ENCODE measurements at places on chromosomes 5 and 9.

DNA sequence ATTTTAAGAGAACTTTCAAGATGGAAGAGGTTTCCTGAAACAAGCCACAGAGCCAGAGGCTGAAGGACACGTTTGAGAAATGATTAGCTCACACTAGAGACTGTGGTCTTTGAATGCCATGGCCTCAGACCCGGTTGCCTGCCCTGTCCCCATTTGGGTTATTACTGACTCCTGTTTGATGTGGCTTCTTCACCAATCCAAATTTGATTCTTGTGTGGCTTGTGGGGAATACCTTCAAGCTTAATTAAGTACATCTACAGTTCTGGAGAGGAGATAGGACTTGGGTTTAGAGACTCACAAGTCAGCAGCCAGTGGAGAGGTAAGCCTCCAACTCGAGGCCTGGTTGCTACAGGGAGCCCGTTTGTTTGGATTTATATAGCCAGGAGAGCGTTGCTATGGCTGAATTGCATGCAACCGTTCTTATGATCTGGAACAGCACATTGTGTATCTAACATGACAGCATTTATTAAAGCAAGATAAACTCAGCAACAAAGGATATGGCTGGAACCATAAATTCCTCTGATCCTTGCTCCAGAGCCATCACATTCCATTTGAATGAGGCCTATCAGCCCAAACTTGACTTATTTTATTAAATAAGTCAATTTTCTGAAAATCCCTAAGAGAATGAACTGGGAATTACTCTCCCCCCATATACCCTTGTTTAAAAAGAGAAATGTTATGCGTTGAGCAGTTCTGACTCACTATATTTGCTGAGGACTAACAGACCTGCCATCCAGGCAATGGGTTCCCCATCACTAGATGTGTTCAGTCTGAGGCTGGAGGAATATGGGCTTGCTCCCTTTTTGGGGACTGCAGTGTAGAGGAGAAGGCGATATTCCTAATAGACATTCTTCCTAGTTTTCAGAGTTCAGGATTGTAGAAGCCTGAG, 88.4 kb upstream of the TNFSF8 start:
- no peak for DNase-seq

DNA sequence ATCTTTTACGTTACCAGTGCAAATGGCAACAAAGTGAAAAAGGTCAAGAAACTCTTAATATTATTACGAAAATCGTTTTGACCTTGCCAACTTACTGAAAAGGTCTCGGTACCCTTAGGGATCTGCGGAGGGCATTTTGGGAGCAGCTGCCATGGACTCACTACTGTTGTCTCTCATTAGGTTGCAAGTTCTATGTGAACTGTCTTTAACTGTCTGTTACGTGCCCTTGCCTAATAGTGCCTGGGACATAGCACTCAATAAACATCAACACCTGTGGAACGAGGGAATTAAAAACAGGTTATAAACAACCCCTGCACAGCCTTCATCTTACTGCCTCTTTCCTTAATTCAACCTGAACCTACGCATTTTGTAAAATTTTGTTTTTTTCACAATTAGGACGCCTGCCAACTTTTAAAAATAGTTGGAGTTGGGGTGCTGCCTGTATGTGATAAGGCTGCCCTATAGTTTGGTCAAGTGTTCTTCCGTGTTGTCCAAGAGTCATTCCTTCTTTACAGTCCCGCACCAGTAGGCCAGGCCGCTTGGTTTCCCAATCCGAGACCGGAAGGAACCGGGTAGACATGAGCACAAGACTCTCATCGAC, 527 bp upstream of the SREK1 start:
- DNase-seq = no peak

- peak; percentile 50 for DNase-seq
These were observed 14.7 kb downstream of the COL15A1 start for GRCh38 chr9:98958271-98958984.

DNA sequence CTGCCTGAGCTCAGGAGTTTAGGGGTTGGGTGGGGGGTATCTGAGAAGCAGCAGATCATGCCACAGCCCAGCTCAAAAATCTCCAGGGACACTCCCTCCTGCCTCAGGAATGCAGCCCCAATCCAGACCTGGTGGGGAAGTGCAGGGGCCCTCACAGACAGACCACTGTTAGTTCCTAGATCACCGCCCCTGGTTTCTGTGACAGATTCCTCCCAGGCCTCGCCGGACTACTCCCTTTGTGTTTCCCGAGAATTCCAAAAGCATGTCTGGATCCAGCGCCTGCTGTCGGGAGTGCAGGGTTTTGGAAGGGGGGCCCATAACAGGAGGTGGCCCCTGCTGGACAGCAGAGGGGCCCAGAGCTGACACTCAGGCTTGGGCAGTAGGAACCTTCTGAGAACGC, 74.5 kb downstream of the CTSL start:
- no peak for DNase-seq

- DNase-seq = no peak
These were observed 102.2 kb downstream of the PSAT1 start for GRCh38 chr9:78399153-78399552.

DNA sequence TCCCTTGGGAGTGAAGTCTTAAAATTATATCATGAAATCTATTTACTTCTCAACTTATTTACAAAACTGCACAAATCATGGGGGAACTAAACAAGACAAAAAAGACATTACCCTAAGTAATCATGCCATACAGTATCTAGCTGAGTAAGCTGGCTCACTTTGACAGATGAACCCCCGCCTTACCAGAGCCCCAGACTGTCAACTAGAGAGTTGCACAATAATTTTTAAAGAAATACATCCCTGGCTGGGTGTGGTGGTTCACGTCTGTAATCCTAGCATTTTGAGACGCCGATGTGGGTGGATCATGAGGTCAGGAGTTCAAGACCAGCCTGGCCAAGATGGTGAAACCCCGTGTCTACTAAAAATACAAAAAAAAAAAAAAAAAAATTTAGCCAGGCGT, 62.3 kb downstream of the LPAR1 start:
- no peak for DNase-seq

GRCh38 chr9:70003901-70004714, 39.5 kb upstream of the MAMDC2 start:
- no peak for DNase-seq

GRCh38 chr9:18362901-18363685, 110.9 kb upstream of the ADAMTSL1 start:
- DNase-seq = peak; percentile 44

DNA sequence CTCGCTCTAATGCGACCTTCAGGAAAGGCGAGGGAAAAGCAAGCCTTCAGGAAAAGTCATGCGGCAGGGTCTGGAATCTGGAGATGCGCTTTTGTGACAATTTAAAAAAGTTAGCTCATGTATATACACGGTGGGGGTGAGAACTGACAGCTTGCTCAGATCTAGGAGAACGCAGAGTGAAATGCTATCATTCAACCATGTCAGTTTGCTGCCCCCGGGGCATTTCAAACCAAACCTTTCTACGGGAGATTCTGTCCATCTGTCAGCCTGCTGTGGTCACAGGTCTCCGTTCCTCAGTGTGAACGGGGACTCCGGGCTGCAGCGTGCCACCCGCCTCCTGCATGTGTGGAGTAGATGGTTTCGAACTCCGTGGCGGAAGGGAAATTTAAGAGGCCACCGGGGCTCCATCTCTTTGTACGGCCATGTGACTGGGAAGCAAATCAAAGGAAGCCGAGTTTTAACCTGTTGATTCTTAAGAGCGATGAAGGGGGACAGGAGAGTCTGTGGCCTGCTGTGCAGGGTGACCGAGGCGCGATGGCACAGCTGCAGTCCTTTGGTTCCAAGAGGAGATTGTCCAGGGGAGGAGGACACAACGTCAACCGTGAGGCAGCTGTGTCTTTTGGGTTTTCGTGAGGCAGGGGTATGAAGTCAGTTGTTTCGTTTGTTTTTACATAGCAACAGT, 45.9 kb downstream of the OTULIN start:
- DNase-seq = no peak

- peak; percentile 65 for DNase-seq
These were observed 75.4 kb downstream of the STK32A start for GRCh38 chr5:147310059-147310704.

DNA sequence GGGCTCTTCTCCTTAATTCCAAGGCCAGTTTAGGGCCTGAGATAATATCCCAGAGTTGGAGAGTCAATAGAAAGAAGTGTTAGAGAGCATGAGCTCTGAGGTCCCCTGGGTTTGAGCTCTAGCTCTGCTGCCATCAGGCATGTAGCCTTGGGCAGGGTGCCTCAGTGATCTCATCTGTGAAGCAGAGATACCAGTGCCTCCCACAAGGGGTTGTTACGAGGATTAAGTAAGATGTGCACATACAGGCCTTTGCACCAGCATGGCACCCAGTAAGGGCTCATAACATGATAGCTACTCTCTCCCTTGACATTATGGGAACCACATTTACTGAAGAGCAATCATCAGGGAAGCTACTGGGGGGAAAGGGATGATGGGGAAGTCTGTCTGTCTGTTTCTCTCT, 265.7 kb downstream of the HSPA4 start:
- DNase-seq = no peak

GRCh38 chr5:72691751-72692150, 124.7 kb upstream of the TNPO1 start:
- DNase-seq = no peak

GRCh38 chr5:40124367-40124766, 555.3 kb upstream of the PTGER4 start:
- no peak for DNase-seq

GRCh38 chr9:73451003-73451402, 299.3 kb downstream of the ANXA1 start:
- DNase-seq = no peak
